Vagina (tissue), 2 donors: ENCODE measurements at places on chromosomes 3 and 15.

DNA sequence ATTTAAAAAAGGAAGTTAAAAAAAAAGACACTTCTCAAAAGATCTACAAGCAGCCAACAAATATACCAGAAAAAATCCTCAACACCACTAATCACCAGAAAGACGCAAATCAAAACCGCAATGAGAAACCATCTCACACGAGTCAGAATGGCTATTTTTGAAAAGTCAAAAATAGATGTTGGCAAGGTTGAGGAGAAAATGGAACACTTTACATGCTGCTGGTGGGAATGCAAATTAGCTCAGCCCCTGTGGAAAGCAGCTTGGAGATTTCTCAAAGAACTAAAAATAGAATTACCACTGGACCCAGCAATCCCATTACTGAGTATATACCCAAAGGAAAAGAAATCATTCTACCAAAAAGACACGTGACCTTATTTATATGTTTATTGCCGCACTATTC is 574.7 kb upstream of the ADAMTS9 start:
- H3K27ac ChIP-seq: no peak overlapping the region
- H3K27me3 ChIP-seq: no peaks in the 10 kb centered on the region
- no peak for DNase-seq
- H3K4me3 ChIP-seq: no peak overlapping the region

DNA sequence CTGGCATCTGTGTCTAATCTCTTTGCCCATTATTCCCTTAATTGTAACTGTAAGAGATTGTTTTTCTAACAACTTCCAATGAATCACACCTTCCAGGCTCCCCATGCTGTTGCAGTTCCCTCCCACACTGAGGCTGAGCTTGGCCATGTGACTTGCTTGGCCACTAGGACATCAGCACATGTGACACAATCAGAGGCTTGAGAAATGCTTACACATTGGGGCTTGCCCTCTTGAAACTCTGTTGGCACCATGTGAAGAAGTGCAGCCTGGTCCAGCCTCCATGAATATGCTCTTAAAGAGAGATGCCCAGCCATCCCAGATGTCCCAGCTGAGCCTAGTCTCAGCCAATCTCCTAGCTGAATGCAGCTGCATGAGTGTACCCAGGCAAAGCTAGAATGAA is 326.8 kb upstream of the SOX2 start:
- H3K4me1 ChIP-seq: no peaks in the 10 kb centered on the region
- H3K4me3 ChIP-seq: no peak overlapping the region
- no peak overlapping the region for H3K27ac ChIP-seq
- H3K27me3 ChIP-seq: no peaks in the 10 kb centered on the region
- H3K36me3 ChIP-seq: no peaks in the 10 kb centered on the region
- DNase-seq: no peak

DNA sequence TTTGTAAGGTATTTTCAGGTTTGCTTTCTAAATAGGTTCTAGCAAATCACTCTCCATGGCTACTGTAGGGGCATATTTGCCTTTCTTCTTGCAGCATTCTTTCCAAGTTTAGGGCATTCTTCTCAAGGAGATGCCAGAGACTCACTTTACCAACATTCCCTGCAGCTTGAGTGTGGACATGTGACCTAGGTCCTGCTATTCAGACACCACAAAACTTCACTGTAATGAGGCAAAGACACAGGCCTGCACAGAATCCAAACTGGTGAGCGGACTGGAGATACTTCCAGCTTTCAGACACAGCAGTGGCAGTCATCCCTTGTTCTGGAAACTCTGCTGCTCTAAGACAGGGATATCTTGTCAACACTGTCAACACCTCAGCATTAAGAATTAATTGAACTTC is 146.4 kb upstream of the PFN2 start:
- no peaks in the 10 kb centered on the region for H3K27me3 ChIP-seq
- no peaks in the 10 kb centered on the region for H3K36me3 ChIP-seq
- no peaks in the 10 kb centered on the region for H3K4me1 ChIP-seq
- H3K4me3 ChIP-seq: no peak overlapping the region
- no peak for DNase-seq

GRCh38 chr3:194888916-194889315 is 203.2 kb downstream of the FAM43A start:
- no peak overlapping the region for H3K4me3 ChIP-seq
- H3K27ac ChIP-seq: no peak overlapping the region
- H3K36me3 ChIP-seq: no peaks in the 10 kb centered on the region
- no peaks in the 10 kb centered on the region for H3K27me3 ChIP-seq
- no peaks in the 10 kb centered on the region for H3K4me1 ChIP-seq
- peak; percentile 25 for DNase-seq

DNA sequence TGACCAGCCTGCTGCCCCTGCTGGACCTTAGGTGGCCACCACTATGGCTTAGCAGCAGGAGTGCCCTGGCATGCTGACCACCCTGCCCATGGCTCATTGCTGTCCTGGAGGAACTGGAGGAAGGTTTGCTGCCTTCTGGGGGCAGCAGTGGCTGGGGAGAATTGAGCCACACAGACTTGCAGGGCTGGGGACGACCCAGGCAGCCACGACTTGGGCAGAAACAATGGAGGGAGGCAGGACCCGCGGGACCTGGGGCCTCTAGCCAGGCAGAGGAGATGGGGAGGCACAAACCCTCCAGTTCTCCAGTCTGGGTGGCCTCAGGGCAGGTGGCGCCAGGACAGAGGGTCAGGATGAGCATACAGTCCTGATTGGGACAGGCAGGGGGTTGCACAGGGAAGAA is 32.8 kb downstream of the ADAMTS7 start:
- no peaks in the 10 kb centered on the region for H3K27me3 ChIP-seq
- H3K4me3 ChIP-seq: no peak overlapping the region
- no peak for DNase-seq
- no peaks in the 10 kb centered on the region for H3K36me3 ChIP-seq
- H3K4me1 ChIP-seq: no peaks in the 10 kb centered on the region

GRCh38 chr3:111592143-111592542 is 3.0 kb downstream of the ZBED2 start:
- no peaks in the 10 kb centered on the region for H3K27me3 ChIP-seq
- no peak overlapping the region for H3K4me3 ChIP-seq
- no peaks in the 10 kb centered on the region for H3K36me3 ChIP-seq
- DNase-seq: no peak
- no peaks in the 10 kb centered on the region for H3K4me1 ChIP-seq
- no peak overlapping the region for H3K27ac ChIP-seq

DNA sequence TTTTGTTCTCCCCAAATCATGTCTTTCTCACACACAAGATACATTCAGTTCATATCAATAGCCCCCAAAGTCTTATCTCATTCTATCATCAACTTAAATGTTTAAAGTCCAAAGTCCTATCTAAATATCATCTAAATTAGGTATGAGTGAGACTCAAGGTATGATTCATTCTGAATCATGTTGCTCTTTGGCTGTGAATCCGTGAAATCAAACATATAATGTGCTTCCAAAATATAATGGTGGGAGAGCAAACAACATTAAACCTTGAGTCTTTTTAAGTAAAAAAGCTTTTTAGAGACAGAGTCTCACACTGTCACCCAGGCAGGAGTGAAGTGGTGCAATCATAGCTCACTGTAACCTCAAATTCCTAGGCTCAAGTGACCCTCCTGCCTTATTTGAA is 139.1 kb downstream of the SAMMSON start:
- H3K36me3 ChIP-seq: no peaks in the 10 kb centered on the region
- H3K27ac ChIP-seq: no peak overlapping the region
- H3K4me3 ChIP-seq: no peak overlapping the region
- no peaks in the 10 kb centered on the region for H3K4me1 ChIP-seq
- DNase-seq: no peak

DNA sequence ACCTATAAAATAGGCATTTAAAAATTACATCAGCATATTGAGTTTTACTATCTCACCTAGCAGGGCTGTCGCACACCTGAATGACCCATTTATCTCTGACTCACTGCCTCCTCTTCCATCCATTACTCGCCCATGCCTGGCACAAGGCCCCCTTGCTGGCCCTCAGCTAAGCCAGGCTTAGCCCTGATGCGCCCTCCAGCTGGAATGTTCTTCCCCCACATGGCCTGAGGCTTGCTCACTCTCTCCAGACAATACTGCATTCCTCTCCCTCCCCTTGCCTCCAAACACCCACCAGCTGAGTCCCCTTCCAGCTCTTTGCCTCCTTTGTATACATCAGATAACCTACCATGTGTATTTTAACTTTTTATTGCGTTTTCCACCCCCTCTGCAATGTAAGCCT is 7.2 kb downstream of the SH3BP5 start:
- H3K4me1 ChIP-seq: peaks cover 91% of the 10 kb centered on the region
- no peak for DNase-seq
- no peaks in the 10 kb centered on the region for H3K36me3 ChIP-seq
- H3K27ac ChIP-seq: peak overlapping the region; percentile 95

DNA sequence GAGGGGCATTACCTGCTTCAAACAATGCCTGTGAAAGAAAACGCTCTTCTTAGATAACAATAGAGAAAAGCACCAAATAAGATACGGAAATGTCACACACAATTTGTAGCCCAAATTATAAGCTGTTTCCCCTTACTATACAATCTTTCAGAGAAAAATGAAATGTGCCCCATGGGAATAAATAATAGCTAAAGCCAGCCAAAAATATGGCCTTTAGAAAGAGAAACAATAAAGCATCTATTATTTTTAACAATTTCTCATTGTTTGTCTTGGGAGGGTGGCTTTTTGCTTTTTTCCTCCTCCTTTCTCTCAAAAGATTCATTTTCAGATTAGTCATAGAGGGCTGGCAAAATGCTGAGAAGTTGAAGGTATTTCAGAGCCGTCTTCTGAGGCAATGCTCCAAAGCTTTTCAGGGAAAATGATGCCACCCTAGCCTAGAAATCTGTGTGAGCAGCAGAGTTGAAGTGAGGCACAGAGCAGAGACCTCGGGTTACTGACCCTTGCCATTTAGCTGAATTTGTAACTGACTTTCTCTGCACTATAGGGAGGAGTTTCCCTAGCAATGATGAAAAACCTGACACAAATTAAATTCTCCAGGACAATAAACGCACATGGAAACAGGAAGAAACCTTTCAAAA is 86.3 kb upstream of the PRICKLE2 start:
- H3K27ac ChIP-seq: no peak overlapping the region
- H3K4me3 ChIP-seq: no peak overlapping the region
- DNase-seq: no peak
- no peaks in the 10 kb centered on the region for H3K36me3 ChIP-seq

- H3K27me3 ChIP-seq: no peaks in the 10 kb centered on the region
- DNase-seq: no peak
- no peak overlapping the region for H3K4me3 ChIP-seq
- H3K4me1 ChIP-seq: no peaks in the 10 kb centered on the region
Measured at GRCh38 chr3:97515076-97515475, 249.5 kb upstream of the ARL6 start.

DNA sequence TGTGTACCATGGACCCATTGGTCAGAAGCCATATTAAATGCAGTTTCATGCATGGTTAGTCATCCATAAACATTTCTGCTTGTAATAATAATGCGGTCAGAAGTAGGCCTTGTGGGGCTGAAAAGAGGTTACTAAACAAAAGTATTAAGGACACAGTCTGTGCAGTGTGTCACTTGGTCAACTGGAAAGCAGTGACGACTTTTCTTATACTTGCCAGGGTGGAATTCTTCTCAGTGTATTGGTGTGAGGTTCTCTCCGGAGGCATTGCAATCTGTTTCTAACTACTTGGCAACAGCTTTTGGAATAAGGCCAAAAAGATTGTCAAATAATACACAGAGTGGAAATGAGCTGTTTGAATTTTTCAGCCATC is 46.8 kb downstream of the CHL1 start:
- H3K36me3 ChIP-seq: no peaks in the 10 kb centered on the region
- H3K4me3 ChIP-seq: no peak overlapping the region
- H3K27ac ChIP-seq: no peak overlapping the region
- peaks cover 4% of the 10 kb centered on the region for H3K4me1 ChIP-seq
- H3K27me3 ChIP-seq: no peaks in the 10 kb centered on the region

- H3K4me1 ChIP-seq: no peaks in the 10 kb centered on the region
- H3K27ac ChIP-seq: no peak overlapping the region
- no peak overlapping the region for H3K4me3 ChIP-seq
- no peak for DNase-seq
- no peaks in the 10 kb centered on the region for H3K36me3 ChIP-seq
Measured at GRCh38 chr15:59410391-59410896, 27.5 kb upstream of the FAM81A start.

- no peak for DNase-seq
- no peak overlapping the region for H3K4me3 ChIP-seq
- no peaks in the 10 kb centered on the region for H3K36me3 ChIP-seq
- H3K27ac ChIP-seq: peak overlapping the region; percentile 18
- no peaks in the 10 kb centered on the region for H3K27me3 ChIP-seq
Measured at GRCh38 chr3:15387171-15387581, 40.2 kb downstream of the METTL6 start.

DNA sequence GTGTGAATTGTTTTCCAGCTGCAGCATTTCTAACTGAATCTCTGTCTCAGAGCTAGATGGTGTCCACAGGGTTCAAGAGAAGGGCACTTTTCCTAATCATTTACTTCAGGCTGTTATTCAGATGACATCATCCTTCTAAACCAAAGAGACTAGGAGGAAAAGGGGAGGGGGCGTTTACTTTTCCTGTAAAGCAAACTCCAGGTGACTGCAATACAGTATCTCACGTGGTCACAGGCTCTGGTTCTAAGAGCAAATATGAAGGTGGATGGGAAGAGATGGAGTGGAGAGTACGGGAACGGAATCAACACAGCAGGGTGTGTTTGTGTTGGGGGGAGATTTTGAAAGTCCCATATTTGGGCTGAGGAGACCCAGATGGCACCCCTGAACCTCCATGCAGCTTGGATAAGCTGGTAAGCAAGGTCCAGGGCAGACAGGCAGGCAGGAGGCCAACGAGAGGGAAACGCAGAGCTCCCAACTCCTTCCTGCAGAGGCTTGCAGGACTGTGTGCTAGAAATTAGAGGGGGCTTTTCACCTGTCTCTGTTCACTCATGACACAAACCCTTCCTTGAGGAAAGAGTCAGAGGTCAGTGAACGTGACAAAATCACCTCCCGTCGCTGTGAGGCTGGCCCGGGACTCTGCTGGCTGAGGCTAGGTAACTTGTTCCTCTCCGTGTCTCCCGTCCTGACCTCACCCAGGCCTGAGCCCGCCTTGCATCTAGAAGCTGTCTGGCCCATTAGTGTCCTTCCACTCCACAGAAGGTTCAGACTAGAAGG is 151.2 kb downstream of the OPA1 start:
- peaks cover 16% of the 10 kb centered on the region for H3K4me1 ChIP-seq
- no peak for DNase-seq
- no peaks in the 10 kb centered on the region for H3K36me3 ChIP-seq
- no peak overlapping the region for H3K27ac ChIP-seq
- no peaks in the 10 kb centered on the region for H3K27me3 ChIP-seq
- H3K4me3 ChIP-seq: no peak overlapping the region

DNA sequence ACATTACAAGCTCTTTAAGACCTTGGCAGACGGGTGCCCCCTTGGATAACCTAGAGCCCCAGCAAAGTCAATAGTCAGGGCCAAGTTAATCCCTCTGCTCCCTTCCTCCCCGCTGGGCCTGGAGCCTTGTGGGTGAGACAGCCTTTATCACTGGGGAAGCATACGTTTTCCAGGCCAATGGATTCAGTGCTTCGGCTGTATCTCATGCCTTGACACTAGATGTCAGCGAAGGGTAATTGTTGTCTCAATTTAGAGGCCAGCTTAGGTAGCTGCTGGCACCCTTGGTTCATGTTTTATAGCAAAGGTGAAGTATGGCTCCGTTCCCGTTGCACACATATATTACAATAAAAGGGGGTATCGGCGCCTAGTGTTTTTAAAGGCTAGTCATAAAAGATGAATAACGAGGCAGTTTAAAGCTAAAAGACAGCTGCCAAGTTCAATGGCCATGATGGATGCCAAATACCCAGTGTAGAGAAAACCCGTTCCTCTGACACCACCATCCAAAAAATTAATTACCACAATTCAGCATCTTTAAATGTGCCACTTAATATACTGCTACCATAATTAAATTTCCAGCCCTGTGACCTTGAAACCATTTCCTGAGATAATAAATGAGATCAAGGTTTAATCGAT is 52.3 kb upstream of the BNIP2 start:
- H3K4me1 ChIP-seq: no peaks in the 10 kb centered on the region
- no peak for DNase-seq
- no peaks in the 10 kb centered on the region for H3K27me3 ChIP-seq
- H3K36me3 ChIP-seq: no peaks in the 10 kb centered on the region
- no peak overlapping the region for H3K4me3 ChIP-seq
- no peak overlapping the region for H3K27ac ChIP-seq
